T-helper 1 cell (primary cell): ENCODE measurements at places on chromosomes 11 and 22.

DNA sequence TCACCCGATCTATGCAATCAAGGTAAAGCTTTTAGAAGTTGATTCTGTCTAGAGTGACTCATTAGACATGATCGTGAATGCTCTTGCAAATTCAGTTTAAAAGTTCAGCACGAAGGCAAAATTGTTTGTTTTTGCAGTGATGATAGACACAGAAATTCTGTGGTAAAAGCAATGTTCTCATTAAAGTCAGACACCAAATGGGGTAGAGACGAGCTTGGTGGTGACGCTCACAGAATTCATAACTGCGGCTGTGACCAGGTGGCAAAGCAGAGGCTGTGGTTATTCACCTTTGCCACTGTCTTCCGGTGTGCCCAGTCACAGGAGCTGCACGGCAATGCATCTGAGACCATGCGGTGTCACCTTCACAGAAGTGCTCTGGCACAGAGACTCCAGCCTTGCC is 83.4 kb downstream of the WNT7B start:
- no peak for DNase-seq

DNA sequence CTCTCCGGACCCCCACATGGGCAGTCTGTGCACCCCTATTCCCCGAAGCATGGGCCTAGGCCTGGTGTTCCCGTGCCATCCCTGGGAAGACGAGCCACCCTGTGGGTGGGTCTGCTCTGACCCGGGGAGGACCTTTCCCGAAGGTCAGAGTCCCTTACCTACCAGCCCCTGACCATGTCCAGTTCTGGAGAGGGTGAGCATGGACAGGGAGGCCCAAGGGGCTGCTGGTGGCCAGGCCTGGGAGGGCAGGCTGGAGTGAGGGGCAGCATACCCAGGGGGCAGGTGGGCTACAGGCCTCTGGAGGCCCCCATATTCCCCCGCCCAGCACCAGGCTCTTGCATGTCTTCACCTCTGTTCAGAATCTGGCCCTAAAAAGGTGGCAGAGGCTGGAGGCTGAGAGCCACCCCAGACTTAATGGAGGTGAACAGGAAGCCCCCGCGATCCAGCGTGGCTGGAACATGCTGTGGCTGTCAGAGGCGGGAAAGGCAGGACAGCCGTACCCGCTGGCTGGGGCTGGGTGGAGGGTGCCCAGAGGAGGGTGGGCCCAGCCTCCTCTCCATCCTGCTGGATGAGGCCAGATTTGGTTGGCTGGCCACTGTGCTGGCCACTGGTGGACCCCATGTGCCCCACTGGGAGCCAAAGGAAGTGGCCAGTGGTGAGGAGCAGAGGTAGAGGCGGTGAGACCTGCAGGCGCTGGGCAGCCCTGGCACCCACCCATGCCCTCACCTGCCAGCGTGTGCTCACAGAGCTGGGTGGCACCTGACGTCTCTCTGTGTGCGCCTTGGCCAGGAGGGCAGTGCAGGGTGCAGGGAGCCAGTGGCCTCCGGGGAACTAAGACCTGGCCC is 11.2 kb upstream of the SYT8 start:
- DNase-seq = no peak

- DNase-seq = no peak
These were observed 80.5 kb downstream of the CLPB start for GRCh38 chr11:72353861-72354260.

DNA sequence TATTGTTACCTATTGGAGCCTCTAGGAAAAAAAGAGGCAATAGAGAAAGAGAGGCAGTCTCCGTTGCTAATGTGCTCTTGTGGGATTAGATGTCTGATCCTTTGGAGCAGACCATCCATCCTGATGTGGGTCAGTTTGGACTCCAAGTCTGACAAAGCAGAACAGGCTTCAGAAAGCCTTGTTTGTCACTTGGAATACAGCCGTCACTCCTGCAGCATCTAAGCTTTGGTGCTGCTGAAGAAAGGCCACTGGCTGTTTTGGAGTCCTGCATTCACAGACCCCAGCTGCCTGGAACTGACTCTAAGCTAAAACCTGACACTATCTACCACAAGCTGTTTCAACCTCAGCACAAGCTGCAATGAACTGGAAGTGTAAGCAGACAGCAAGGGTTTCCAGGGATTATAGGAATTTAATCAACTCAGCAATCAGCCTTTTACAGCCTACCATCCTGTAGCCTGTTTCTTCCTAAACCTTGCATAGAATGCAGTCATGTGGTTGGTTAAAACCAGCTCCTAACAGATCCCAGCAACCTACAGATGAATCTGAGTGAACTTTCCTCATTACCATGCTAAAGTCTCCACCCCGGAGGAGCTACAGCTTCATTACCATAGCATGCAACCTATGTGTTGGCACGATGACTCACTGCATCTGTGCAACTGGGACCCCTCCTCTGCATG is 3.7 kb upstream of the PLAAT4 start:
- DNase-seq = no peak

DNA sequence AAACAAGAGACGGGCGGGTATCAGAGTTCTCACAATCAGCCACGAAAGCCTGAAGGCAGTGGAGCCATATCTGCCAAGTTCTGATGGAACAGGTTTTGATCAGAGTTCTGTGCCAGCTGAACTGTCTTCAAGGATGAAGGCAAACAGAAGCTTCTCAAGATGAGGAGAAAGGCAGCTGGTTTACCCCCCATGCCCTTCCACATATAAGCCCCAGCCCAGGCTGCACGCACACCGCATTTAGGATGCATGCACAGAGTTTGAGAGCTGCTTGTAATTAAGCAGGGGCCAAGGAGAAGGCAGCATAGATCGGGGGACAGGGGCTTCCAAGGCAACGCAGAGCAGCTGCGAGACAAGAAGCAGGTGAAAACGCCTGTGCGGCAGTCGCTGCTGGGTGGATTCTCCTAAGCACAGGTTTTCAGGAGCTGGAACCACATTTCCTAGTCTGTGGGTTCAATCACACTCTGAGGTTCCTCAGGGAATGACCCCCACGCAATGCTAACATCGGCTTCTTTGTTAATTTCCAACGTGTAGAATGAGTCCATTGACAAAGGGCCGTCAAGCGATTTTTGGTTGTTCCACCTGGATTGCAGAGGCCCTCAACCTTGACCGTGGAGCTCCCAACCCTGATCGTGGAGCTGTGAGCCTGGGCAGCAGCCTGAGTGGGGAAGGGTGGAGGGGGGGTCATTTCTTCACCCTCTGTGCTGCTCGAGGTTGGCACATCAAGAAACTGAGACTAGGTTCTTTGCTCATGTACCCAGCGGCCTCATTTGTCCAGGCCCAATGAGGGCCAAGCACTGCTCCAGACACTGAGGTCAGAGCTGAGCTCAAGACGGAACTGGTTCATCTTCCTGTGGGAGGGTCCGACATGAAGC is 81.7 kb upstream of the SHISAL1 start:
- no peak for DNase-seq

- DNase-seq = no peak
These were observed 8.4 kb downstream of the MIAT start for GRCh38 chr22:26665813-26666231.

DNA sequence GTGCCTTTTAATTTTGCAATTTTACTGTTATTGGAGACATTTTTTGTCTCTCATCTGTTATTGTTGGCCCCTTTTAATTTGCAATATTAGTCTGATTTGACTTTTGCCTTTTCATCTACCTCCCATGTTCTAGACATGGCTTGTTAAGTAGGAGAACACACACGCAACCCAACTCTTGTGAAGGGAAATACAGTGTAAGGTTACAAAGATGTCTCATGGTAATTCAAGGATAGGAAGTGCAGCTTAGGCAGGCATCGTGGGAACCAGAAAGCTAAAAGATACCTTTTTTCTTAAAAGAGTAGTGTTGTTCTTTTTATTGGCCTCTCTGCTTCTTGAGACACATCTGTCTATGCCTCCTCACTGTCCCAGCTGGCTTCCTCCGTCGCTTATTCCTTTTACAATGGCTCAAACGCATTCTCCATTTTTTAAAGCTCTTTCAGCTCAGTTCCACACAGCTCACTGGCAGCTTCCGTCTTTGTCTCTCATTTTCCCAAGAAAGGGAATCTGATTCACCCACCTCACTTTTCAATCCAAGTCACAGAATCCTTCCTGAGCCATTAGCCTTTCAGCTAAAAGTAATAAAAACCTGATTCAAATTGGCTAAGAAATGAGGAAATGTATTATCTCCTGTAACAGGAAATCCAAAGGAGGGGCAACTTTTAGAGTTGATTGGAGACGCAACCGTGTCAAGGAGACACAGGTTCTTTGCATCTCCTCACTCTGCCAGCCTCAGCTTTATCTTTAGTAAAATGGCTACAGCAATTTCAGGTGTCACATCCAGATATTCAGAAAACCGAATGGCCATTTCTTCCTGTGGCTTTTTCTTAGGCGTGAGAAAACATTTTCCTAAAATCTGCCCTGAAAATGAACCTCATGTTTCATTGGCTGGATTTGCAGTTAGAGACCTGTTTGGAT is 57.2 kb downstream of the SIK2 start:
- no peak for DNase-seq

- no peak for DNase-seq
These were observed 12.6 kb downstream of the KLHL35 start for GRCh38 chr11:75420224-75421034.

GRCh38 chr22:19663821-19664355 is 50.4 kb upstream of the SEPTIN5 start:
- DNase-seq = no peak

- DNase-seq = no peak
These were observed 258 bp downstream of the CFAP68 start for GRCh38 chr11:111879637-111879960.

- DNase-seq = no peak
These were observed 57.0 kb downstream of the CERK start for GRCh38 chr22:46681010-46681409.

- no peak for DNase-seq
These were observed 29.2 kb downstream of the TESMIN start for GRCh38 chr11:68722143-68722542.

- DNase-seq = no peak
These were observed 56.3 kb upstream of the TCF20 start for GRCh38 chr22:42326801-42327200.

GRCh38 chr22:38176170-38176741 is 5.4 kb downstream of the PLA2G6 start:
- no peak for DNase-seq

DNA sequence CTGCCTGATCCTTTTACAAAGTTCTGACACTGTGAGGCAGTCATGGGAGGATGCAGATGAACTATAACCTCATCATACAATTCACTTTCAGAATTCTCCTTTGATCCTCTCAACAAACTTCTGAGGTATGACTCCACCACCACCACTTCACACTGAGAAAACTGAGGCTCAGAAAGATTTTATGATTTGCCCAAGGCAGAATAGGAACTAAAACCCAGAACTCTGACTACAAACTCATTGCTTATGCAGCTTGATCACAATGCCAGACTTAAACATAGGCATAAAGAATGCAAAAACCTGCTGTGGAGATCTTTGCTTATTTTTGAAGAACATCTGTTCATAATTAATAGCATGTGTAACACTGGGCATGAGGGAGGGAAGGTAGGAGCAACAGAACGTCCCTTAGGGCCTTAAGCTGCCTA is 20.4 kb downstream of the FAM168A start:
- no peak for DNase-seq

DNA sequence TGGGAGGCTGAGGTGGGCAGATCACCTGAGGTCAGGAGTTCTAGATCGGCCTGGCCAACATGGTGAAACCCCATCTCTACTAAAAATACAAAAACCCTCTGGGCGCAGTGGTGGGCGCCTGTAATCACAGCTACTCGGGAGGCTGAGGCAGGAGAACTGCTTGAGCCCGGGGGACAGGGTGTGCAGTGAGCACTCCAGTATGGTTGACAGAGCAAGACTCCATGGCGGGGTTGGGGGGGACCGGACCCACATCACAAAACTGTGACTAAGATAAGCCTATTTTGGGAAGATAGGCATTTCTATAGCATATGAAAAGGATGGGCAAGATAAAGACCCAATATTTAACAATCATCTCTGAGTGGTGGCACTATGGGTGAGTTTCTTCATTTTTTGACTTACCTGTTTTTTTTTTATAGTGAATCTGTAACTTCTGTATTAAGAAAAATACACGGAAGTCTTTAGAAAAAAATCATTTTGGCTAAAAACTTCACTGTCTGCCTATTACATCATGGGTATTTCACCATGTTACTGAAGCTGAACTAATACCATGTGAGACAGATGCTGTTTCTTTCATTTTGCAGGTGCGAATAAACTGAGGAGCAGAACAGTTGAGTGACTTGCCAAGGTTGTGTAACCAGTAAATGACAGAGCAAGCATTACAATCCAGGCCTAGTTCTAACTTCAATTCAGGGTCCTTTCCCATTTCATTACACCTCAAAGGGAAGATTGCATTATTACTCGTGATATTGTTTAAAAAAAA is 2.5 kb downstream of the CELF1 start:
- DNase-seq = no peak

DNA sequence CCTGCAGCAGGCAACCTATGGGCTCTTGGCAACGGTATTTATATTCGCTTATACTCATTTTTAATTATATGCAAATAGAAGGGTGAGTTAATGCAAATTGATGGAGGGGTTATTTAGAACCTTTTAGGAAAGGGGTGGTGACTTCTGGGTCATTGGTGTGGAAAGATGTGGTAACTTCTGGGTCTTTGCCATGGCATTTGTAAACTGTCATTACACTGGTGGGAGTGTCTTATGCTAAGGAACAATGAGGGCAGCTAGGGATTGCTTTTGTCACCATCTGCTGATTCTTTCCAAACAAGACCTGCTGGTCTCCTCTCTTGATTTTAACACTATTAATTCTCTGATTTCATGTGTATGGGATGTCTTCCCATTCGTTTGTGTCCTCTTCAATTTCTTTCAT is 11.7 kb upstream of the KAT5 start:
- DNase-seq = no peak

DNA sequence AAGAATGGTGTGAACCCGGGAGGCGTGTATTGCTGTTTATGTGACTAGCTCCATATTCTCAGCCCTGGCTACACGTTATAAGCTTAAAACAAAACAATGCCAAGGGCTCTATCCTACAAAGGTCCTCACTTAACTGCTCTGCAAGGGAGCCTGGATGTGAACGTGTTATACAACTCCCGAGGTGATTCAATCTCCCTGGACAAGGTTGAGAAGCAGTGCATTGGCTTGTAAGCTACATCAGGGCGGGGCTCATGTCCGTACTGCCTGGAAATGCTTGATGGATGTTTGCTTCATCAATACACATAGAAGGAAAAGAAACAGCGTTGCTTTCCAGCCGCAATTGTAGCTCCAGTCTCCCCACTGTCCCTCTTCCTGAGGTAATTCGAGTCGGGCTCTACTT is 256.9 kb upstream of the SYN3 start:
- DNase-seq = no peak

DNA sequence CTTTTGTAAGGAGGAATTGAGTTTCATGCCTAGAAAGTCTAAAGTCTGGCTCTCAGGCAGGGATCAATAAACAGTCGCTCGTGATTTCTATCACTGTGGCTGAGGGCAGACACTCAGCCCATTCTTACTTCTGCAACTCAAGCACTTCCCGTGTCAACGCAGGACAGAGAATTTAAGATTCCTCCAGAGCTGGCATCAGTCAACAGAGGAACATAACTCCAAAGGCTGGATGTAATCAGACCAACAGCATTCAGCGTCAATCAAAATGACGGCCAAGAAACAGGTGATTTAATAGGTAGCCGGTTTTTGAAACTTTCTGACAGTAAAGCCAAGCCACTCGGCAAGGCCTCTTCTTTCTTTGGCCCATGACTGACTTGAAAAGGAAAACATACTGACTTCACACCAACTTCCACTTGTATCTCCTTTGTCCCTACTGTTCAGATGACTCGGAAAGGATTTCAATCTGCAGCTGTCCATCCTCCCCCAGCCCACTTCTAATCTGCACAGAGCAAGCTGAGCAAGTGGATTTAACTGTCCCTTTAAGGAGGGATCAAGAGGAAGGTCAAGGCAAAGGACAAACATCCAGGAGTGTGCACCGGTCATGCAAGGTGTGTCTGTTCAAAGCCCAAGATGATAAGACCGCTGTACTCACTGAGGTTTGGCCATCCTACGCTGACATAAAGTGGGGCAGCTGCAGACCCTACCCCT is 9.5 kb downstream of the VPS37C start:
- no peak for DNase-seq
